Activated T-cell treated with anti-CD3 and anti-CD28 coated beads, Interleukin-2, amount 50 U/mL, for 72 hours (primary cell): ENCODE measurements at places on chromosomes 1 and 21.
A peak's percentile ranks its signal among the peaks of the same experiment; 100 is the strongest.

GRCh38 chr1:27574871-27575831 lies 28.8 kb downstream of the AHDC1 start:
- DNase-seq = no peak

GRCh38 chr1:70475023-70475422 lies 64.0 kb downstream of the CTH start:
- no peak for DNase-seq

GRCh38 chr1:12519693-12520364 lies 98.2 kb downstream of the DHRS3 start:
- DNase-seq = no peak

DNA sequence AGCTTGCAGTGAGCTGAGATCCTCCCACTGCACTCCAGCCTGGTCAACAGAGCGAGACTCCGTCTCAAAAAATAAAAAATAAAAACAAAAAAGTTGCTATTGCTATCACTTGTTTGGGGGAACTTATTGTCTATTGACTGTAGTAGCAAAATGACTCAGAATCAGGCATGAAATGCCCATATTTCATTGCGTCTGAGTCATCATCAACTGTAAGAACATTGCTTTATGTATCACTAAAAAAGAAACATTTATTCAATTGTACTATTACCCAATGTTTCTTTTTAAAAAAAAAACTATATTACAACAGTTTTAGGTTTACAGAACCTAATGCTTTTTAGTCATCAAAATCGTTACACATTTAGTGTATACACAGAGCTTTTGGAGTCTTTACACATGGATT lies 91.0 kb upstream of the FMN2 start:
- DNase-seq = no peak

GRCh38 chr1:41005876-41006275 lies 15.6 kb downstream of the SLFNL1 start:
- DNase-seq = no peak

GRCh38 chr1:16975838-16976237 lies 4.6 kb downstream of the MFAP2 start:
- DNase-seq = no peak

DNA sequence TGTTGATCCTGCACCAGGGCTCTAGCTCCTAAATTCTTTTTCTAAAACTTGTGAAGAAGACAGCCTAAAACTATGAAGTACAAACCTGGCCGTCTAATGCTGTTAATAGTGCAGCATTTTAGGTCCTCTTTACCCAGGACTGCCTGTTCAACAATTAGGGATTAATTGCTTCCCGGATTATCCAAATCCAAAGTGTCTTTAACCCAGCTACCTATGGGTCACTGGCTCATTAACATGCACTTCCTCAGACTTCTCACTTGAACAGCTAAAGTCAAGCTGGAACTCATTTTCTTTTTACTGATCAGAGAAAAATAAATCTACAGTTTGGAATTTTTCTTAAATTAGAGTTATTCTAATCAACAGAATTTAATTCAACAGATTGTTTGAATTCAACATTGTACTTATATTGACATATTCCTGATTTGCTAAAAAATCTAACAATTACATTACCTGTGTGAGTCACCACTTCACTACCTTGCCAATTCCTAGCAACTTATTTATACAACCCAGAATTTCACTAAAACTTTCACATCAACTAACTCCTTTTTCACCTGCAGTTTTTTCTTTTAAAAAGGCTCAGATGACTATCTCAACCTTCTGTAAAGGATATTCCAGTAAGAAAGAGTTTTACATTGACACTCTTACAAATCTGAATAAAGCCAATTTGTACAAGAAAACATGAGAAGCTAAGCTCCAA lies 3.3 kb downstream of the HNRNPU start:
- DNase-seq = no peak

- DNase-seq = no peak
Measured at GRCh38 chr21:33055991-33056390, 13.9 kb upstream of the OLIG1 start.

DNA sequence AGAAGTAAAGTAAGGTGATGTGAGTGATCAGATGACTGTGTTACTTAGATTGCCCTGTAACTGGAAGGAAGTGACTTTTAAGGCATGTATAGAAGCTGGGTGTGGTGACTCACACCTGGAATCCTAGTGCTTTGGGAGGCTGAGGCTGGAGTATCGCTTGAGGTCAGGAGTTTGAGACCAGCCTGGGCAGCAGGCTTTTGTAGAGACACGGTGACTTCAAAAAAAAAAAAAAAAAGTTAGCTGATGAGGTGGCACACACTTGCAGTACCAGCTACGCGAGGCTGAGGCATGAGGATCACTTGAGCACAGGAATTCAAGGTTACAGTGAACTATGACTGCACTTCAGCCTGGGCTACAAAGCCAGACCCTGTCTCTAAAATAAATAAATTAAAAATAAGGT lies 2.3 kb upstream of the USP16 start:
- peak; percentile 12 for DNase-seq

DNA sequence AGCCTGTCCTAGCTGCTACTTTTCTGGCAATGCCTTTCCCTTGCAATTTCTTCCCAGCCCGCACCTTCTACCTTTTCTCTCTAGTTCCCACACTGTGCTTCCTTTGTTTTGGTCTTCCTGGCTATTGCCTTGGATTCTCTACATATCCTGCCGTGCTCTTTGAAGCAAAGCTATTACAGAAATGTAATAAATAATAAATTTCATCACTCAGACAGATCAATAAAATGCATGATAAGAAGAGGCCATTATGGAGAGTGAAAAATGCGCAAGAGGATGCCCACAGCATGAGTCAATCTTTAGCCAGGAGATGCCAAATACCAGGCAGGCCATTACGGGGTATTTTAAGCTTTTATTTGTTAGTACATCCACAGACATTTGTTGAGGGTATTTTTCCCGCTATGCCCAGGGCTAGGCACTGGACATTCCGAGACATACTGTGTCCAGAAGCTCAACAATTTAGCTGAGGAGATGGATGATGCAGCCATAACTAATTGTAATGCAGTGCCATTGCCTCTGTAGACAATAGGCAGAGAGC lies 163.6 kb downstream of the ST6GALNAC3 start:
- DNase-seq = no peak

- DNase-seq = no peak
Measured at GRCh38 chr1:44266400-44267344, 53.4 kb downstream of the DMAP1 start.

GRCh38 chr1:51728611-51729155 lies 111.8 kb downstream of the OSBPL9 start:
- no peak for DNase-seq

GRCh38 chr1:196144588-196144987 lies 463.7 kb downstream of the KCNT2 start:
- no peak for DNase-seq

DNA sequence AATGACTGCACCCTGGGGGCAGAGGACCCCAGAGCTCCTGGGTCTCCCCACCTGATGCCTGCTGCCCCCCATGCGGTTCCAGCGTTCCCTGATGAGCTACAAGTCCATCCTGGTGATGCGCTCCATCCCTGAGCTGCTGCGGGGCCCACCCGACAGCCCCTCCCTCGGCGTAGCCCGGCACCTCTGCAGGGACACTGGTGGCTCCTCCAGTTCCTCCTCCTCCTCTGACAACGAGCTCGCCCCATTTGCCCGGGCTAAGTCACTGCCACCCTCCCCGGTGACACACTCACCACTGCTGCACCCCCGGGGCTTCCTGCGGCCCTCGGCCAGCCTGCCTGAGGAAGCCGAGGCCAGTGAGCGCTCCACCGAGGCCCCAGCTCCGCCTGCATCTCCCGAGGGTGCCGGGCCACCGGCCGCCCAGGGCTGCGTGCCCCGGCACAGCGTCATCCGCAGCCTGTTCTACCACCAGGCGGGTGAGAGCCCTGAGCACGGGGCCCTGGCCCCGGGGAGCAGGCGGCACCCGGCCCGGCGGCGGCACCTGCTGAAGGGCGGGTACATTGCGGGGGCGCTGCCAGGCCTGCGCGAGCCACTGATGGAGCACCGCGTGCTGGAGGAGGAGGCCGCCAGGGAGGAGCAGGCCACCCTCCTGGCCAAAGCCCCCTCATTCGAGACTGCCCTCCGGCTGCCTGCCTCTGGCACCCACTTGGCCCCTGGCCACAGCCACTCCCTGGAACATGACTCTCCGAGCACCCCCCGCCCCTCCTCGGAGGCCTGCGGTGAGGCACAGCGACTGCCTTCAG lies 35.5 kb downstream of the TRIM11 start:
- DNase-seq = no peak
